H9 (cell line): ENCODE measurements at places on chromosomes 3 and 15. TPM values are rescaled to one million over a fixed set of nuclear protein-coding genes. Genes with fewer than 3 reads are reported as not detected.

DNA sequence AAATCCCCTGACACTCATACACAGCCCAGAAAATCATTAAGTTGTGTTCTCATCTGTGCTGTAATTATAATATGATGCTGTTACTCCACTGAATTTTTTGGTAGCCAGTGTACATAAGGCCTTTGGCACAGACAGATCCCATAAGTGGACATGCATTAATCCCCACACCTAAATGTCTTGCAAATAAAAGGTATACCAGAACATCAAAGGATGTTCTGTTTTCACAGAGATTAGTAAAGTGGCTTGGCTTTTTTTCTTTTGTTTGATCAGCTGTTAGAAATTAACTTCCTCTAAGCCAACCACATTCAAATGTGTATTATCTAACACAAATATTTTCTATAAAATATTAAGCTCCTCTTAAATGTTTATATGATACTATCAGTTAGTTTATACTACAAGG lies 2.7 kb downstream of the SST start:
- no peak for DNase-seq

DNA sequence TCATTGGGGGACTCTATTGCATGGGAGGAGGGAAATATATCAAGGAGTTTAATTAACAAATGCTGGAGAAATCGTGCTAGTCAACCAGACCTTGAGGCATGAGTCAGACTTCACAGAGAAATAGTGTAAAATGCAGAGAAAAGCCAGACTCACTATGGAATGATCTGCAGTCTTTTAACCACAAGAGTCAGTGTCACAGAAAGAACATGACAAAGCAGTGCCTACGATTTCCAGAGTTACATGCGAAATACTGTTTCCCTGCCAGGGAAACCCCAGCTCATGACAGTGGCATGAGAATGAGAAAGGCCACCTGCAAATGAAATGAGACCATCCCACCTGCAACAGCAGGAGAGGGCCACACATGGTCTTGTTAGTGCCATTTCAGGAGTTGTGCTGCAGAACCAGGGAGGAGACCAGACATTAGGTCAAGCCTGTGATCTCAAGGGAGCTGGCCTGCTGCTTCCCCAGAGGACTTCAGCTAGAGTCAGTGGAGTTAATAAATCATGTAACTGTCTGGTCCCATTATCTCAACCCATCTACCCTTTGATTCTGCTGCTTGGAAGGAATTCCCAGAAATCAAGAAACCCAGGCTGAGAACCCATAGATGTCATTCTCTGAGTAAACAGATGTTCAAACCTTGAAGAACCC lies 79.0 kb downstream of the ERC2 start:
- DNase-seq = no peak

DNA sequence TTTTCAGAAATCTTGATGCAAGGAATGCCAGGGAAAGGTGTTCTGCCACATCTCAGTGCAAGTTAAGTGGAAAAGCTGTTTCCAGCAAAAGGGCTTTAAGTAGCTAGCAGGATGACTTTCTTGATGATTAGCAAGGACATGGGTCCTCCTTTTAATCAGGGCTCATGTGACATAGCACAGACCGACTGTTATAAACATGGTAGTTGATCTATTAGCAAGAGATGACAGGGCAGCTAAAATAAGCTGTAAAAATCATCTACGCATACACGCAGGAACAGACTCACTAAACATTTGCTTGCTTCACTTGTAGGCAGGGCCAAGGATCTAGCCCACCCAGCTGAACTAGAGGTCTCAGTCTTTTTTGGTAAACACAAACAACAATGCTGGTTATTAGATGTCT lies 69.0 kb downstream of the GOLIM4 start:
- no peak for DNase-seq

PROK2 gene
- 1.4 and 1.7 TPM in 2 replicates for total RNA-seq

DNA sequence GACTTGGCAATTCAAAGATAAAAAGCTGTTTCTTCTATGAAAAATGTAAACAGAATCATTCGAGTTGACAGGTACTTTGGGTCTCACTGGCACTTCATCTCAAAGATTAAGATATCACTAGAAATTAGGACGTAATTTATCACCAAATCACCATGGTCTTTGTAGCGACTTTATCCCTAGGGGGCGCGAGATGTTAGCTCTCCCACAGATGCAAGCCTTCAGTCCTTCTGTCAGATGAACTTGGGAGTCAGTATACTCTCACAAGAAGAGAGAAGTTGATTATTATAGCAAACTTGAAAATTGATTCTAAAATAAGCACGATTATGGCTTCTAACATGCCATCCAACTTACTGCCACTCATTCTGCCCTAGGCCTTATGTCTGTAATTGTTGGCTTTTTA lies 150.3 kb downstream of the ALCAM start:
- no peak for DNase-seq

GRCh38 chr15:42736178-42736792 lies 643 bp downstream of the CDAN1 start:
- DNase-seq = no peak

DNA sequence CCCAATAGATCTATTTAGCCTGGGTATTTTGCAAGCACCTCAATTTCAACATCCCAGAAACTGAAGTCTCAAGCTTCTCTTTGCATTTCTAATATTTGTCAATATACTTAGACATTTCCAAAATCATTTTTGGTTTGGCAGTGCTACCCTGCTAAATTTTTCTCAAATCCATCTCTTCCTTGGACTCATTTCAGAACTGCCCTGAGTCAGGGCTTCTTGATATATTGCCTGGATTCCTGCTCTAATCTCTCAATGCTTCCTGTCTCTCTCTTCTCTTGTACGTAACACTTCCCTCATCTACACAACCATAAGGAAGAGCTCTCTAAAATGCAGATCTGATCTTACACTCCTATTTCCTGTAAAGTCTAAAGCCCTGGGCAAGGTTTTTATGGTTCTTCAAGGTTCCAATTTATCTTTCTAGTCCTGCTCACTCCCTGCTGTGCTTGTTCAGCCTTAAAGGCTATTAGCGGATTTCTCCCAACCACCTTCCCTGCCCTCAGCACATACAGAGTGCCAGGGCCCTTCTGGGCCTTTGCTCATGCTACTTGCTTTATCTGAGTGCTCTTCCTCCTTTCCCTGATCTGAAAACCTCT lies 53.0 kb upstream of the MME start:
- DNase-seq = no peak

DNA sequence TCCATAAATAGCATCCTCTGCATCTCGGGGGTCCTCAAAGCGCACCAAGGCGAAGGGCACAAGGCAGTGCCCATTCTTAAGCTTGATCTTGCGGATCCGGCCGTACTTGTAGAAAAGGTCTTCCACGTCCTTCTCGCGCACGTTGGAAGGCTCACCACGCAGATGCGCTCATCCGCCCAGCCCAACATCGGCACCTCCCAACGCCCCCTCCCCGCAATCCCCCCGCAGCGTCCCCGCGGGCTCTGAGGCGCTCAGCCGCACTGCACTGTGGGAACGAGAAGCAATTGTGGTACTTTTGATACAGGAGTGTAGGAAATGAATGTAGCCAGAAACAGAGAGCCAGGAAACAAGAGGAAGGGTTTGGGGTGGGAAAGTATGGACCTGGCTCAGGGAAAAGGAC lies 17.5 kb downstream of the AP3B2 start:
- no peak for DNase-seq

DNA sequence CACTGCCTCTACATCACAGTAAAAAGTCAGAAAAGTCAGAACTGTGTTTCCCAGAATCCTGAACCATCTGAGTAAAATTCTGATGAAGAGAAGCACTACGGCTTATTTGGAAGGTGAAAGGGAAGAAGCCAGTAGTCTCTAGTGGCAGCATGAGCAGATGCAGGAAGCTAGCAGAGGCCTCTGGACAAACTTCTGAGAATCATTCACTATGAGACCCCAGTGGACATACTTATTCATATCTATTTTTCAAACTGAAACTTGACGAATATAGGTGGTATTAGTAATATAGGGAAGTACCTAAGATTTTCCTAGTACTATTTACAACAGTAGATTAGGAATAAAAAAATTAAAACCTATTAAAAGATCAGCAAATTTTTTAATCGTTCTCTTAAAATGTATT lies 272.8 kb upstream of the TTC14 start:
- no peak for DNase-seq

RASGRF1 gene
- 0.33 and 0.48 TPM in 2 replicates for total RNA-seq

DNA sequence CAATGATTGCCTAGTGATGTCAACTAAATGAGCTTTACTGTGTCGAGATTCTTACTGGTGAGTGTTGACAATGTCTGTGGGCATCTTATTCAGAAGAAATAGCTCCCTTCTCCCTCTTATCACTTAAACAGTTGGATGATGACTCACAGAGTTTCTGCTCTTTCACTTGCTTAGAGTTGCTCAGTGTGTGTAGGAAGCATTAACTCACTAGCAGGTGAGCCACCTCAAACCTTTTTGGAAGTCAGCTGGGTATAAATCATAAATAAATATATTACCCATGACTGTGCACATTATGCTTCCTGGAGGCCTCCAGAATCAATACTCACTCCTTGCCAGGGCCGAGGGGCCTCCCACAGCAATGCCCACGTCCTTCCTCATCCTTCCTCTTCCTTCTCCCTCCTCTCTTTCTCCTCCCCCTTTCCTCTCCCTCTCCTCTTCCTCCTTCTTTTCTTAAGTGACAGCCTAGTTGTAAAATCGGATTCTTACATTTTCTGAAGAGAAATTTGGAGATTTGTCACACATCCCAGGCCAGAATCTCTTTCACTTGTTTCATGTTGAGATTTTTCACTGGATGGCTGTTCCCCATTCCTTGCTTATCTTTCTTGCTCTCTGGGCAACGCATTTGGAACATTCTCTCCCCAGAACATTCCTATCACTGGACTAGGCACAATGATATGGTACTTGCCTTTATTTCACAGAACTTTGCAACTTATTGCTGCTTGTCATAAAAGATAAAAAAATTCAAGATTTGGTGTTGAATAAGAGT lies 17.5 kb downstream of the SHC4 start:
- no peak for DNase-seq

GRCh38 chr15:61784734-61785133 lies 275.5 kb downstream of the VPS13C start:
- no peak for DNase-seq

GRCh38 chr15:100169615-100170290 lies 172.0 kb downstream of the ADAMTS17 start:
- DNase-seq = no peak

NR1D2 gene
- total RNA-seq = 24.0 and 24.9 TPM in 2 replicates

GRCh38 chr3:112786881-112787579 lies 59.6 kb downstream of the CD200R1L start:
- no peak for DNase-seq

GRCh38 chr3:58434168-58434504 lies 504 bp upstream of the PDHB start:
- no peak for DNase-seq

GRCh38 chr3:156867174-156867573 lies 41.0 kb downstream of the LEKR1 start:
- no peak for DNase-seq

GRCh38 chr3:52483577-52484381 lies 11.4 kb upstream of the STAB1 start:
- DNase-seq = no peak

DNA sequence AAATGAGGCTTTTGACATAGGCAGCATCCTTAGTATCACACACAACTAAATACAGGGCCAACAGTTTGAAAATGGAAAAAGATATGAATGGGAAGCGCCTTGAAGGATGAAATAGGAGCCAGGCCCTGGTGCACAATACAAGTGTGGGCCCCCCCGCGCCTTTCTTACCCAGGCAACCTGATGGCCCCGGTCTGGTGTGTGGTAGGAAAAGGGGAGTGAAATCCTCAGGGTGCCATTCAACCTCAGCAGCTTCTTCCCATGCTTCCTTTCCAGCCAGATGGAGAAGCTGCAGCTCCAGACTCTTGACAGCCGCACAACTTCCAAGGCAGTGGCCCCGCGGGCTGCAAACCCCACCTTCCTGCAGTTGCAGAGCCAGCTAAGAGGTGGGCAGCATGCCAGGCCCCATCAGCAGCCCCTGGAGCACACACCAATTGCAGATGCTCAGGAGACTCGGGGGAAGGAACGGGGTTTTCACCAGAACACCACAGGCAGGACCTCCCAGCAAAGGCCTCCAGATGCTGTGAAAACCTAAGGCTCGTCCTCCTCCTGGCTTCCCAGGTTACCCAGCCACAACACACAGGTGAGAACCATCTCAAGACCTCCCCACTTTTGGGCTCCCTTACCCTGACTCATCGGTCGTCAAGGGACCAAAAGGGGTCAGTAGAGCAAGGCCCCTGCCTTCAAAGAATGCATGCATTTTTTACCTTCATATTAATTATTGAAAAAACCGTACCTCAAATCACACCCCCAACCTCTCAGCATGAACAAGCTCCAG lies 101.6 kb downstream of the CPN2 start:
- DNase-seq = no peak

HTR3E gene
- not detected in 2 replicates for total RNA-seq

TGM4 gene
- not detected in 2 replicates for total RNA-seq

- no peak for DNase-seq
Observed at GRCh38 chr3:42934910-42935309, 29.0 kb downstream of the ZNF662 start.

GRCh38 chr3:8741581-8742261 lies 8.1 kb downstream of the CAV3 start:
- DNase-seq = peak; percentile 87

SORD gene
- total RNA-seq = 35.2 and 37.9 TPM in 2 replicates

- no peak for DNase-seq
Observed at GRCh38 chr3:138371070-138371965, 22.9 kb downstream of the MRAS start.

DNA sequence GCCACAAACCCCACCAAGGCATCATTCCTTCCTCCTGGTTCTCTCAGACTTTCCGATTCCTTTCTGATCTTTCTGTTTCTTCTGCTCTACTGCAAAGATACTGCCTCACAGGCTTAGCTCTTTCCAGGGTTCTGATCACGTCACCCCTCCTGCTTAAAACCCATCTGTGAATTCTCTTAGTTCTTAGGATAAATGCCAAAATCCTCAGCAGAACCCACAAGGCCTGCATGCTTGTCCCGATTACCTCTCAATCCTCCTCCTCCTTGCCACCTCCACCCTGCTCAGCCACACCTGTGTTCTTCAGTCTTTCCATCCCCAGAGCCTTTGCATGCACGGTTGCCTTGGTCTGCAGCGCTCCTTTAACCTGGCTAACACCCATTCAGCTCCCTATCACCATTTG lies 84.0 kb downstream of the SRGAP3 start:
- DNase-seq = no peak

DNA sequence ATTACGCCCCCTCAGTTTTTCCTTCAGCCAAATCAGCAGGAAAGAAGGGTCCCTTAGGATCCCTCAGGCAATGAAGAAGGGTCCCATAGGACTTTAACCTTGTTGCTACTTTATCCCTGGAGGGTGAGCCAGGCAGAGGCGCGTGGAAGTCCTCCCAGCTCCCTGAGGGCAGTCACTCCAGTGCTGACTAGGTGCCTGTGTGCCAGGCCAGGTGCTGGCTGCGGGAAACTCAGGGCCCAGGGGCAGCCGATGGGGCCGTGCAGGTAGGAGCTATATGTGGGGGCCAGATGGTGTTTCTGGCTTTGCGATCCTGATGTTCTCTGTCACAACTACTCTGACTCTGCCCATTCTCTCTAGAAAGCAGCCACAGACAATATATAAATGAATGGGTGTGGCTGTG lies 42.8 kb upstream of the IQSEC1 start:
- no peak for DNase-seq
